ENCODE measurements at places on chromosomes 5 and 9. TPM values are rescaled to one million over a fixed set of nuclear protein-coding genes. Genes with fewer than 3 reads are reported as not detected.
A peak's percentile ranks its signal among the peaks of the same experiment; 100 is the strongest.

The SLC46A2 gene
- polyA plus RNA-seq, result not detected

GRCh38 chr5:17304282-17304681, 86.9 kb downstream of the BASP1 start:
- no peak for DNase-seq

DNA sequence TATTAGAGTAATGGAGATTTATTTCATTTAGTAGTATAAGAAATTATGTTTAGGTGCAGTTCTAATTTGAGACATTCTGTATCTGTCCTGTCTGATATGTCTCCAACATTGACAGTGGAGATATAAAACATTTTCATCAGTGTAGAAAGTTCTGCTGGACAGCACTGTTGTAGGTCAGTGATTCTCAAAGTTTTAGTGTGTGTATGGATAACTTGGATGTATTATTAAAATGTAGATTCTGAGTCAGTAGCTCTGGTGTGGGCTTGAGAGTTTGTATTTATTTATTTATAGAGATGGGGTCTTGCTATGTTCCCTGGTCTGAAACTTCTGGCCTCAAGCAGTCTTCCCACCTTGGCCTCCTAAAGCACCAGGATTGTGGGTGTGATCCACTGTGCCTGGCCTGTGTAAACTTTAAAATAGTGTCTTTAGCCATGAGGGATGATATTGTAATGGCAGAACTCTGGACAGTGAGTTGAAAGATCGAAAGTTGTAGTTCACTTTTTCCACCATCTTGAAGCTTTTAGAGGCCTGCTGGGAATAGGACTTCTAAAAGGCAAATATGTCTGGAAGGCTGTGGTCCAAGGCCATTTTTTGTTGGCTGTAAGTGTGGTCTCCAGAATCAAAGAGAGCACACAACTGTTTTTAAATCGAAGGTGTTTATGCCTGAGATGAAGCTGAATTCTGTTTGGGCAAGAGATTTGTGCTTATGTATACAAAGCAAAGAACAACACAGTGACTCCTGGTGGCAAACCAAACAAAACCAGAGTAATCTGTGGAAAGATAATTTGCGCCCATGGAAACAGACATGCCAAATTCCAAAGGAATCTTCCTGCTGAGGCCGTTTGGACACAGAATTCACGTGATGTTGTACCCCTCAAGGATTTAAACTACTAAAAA, 12.4 kb downstream of the UBAP1 start:
- DNase-seq, result no peak

- DNase-seq, result no peak
These were observed 516.1 kb upstream of the CDH10 start for GRCh38 chr5:25160891-25161290.

The DND1 gene
- 0.53 TPM for polyA plus RNA-seq

The GPR150 gene
- 0.04 TPM for polyA plus RNA-seq

- no peak for DNase-seq
These were observed 305.0 kb upstream of the IRX4 start for GRCh38 chr5:2187687-2188086.

- DNase-seq, result no peak
These were observed 169.4 kb upstream of the CCNH start for GRCh38 chr5:87582149-87582548.

The CD274 gene
- polyA plus RNA-seq, result 50.1 TPM

The HK3 gene
- polyA plus RNA-seq, result 4.2 TPM

The NPR3 gene
- 9.8 TPM for polyA plus RNA-seq

- DNase-seq, result peak; percentile 46
These were observed 78.3 kb upstream of the HSPA9 start for GRCh38 chr5:138653502-138653901.

DNA sequence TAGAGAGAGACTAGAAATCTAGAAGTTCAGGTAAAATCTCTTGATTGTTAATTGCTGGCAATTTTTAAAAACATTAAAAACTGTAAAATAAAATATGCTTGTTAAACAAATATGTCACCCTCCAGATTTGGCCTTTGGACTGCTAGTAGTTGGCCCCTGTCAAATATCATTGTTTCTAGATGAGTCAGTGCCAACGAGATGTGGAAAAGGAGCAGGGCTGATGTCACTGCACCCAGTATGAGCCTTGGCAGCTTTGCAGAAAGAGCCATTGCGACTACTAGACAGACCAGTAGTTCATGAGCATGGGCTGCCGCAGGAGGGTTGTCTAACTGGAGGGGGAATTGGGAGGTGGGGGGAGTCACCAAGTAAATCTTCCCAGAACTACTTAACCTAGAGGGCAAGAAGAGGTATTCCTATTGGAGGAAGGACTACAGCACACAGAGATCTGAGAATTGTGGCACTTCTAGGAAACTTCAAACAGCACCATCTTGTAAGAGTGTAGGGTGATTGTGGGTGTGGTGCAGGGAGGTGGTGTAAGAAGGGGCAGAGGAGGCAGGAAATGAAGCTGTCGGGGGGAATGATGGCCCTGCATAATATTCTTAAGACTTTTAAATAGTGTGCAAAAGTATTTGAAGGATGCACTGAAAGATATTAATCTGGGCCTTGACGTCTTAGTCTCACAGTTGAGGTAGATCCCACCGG, 7.1 kb upstream of the DOCK2 start:
- DNase-seq, result no peak

The PSMB7 gene
- polyA plus RNA-seq, result 250 TPM

- no peak for DNase-seq
These were observed 2.4 kb downstream of the TTC39B start for GRCh38 chr9:15304632-15305031.

DNA sequence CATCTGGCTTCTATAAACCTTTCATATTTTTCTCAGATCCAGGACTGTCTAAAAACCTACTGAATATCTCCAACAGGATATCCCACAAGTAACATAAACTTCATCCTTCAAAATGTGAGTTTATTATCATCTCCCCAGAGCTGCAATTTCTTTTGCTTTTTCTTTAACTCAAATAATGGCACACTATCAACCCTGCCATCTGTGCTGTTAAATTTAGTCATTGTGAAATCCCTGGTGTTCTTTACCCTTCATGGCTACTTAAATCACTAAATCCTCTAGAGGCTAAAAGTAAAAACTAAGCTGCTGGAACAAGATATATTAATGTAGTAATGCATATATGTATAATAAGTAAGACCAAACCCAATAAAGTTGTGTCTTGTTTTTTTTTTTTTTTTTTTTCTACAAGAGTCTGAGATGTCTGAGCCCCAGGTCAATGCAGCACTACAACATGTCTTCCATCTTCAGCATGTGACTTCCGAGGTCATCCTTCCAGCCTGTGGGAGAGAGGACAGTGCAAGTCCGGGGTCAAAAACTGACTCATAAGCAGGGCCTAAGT, 362.9 kb downstream of the ADGRV1 start:
- DNase-seq, result no peak

The ISOC1 gene
- polyA plus RNA-seq, result 42.3 TPM

- no peak for DNase-seq
These were observed 10.5 kb upstream of the SHOC1 start for GRCh38 chr9:111805262-111805661.

The ADRB2 gene
- 1.8 TPM for polyA plus RNA-seq

All from heart left ventricle (tissue), 16 donors.